NCI-H1417 (cell line): ENCODE measurements at places on chromosomes 6 and 20.

DNA sequence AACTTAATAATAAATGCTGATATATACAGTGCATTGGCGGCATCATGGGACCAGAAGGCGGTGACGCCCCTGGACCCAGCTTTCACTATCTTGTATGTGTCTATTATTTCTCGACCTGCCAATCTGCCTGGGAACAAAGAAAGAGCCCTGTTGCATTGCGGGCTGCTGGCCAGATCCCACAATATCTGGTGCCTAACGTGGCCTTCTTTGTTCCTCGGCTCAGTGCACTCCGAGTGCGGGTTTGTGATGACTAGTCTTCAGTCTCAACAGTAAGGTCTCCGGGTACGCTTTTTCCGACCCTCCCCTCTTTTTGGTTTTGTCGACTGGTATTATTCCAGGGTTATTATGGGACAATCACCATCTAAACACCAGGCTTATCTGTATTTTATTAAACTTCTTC is 291.5 kb downstream of the TBC1D32 start:
- peak; percentile 31 for DNase-seq

GRCh38 chr6:138833816-138834539 is 38.1 kb downstream of the ECT2L start:
- DNase-seq, result no peak

DNA sequence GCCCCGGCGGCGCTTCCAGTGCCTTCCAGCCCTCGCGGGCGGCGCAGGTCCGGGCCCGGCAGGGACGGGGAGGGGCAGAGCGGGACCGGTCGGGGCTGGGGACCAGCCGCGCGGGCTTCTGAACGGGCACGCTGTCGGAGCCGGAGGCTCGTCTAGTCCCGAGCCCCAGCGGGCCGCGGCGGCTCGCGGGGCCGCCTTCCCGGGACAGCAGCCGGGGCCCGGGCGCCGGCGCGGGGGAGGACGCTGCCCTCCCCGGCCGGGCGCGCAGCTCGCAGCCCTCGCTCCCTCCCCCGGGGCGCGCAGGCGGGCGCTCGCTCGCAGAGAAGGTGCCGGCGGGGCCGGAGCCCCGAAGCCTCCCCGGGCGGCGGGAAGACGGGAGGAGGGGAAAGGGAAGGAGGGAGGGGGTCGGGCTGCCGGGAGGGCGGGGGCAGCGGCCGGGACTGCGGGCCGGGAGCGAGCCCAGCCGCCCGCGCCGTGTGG is 696 bp upstream of the SIRPA start:
- no peak for DNase-seq

GRCh38 chr6:126100386-126100785 is 114.0 kb downstream of the TRMT11 start:
- DNase-seq, result no peak

- DNase-seq, result no peak
Measured at GRCh38 chr6:135722190-135722589, 129.3 kb upstream of the PDE7B start.

DNA sequence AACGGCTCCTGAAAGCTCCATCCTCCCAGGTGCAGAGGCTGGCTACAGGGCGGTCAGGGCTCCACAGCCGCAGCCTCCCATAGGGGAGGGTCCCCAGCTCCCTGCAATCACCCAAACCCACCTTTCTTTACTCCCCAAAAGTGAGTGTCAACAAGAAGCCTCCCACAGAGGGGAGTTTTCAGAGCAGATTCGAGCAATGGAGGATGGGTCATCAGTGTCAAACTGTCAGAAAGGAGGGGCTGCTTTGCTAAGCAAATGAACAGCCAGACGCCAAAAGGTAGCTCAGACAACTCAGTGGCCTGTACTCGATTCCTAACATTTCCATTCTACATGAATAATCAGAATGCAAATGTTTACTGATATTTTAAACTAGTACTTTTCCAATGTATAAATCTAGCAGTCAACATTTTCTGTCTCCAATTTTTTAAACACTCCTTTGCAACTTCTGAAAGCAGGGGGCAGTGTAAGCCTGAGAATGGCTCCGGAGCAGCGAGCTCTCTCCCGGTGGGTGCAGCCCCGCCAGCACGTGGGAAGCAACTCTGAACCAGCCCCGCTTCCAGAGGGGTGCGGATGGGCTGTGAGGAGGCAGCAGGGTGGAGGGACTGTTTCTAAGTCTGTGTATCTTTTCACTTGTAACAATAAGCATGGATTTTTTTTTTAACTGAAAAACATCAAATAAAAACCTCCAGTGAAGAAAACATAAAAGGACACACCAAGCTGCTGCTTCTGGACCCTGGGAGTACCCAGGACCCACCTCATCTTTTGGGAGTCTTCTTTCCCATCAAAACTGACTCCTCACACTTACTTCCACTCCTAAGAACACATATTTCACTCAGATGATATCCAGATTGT is 54.9 kb downstream of the TAF4 start:
- peak; percentile 18 for DNase-seq

DNA sequence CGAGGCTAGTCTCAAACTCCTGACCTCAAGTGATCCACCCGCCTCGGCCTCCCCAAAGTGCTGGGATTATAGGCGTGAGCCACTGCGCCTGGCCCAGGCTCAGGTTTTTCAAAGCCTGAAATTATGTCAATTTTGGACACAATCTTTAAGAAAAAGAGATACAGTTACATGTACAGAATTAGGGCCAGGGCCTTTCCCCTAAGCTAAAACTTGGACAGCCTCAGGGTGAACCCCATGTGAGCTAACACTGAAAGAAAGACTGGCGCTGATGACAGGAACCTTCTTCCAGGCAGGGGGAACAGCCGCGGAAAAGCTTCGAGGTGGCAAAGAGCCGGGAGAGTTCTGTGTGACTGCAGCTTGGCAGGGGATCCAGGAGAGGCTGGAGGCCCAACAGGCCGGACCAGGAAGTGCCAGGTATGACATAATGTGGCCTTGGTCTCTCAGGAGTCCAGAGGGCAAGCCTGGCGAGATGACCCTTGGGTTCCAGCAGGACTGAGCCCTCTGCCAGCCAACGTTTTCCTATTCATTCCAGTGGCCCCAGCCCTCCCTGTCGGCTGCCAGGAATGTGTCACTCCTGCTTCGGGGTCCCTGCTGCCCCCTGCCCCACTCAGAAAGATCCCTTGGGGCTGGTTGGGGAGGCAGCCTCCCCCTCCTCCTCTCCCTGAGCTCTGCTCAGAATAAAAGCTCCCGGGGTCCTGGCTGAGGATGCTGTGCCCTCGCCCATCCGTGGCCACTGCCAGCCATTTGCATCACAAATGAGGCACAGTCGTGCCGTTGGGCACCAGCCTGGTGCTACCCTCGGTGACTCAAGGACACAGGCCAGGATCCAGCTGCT is 37.3 kb downstream of the RBM38 start:
- no peak for DNase-seq

DNA sequence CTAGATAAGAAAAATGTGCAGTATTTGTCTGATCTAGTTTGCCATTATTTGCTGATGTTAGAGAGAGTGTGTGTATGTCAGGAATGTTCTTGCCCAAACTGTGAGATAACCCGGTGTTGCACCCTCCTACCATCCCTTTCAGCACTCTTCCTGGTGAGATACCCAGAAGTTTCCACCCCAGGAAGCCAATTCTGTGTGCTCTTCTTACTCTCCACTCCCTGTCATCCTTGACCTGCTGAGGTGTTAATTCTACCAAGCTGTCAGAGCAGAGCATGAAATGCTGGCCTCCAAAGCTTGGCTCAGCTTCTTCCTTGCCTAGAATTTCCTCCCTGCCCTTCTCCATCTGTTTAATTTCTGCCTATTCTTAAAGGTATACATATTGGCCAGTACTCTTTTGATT is 237.3 kb upstream of the CNR1 start:
- DNase-seq, result no peak

GRCh38 chr20:48107560-48107959 is 322.3 kb upstream of the SULF2 start:
- no peak for DNase-seq

DNA sequence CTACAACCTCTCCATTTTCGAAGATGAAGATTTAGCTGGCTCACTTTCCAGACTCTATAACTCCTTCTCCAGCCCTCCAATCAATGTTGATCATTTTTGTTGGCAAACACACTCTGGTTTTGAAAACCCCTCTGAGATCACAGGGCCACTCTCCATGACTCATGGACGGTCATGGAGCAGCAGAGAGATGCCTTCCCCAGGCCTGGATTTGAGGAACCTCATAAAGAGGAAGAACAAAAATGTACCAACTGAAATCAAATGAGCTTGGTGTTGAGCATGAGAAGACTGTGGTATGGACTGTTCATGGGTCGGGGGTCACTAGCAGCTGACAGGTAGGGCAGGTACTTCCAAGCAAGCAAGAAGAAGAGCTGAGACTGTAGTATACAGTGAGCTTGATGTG is 112.8 kb upstream of the INSM1 start:
- no peak for DNase-seq
